Islet precursor cell (in vitro differentiated cells): ENCODE measurements at places on chromosomes 3 and 15.

DNA sequence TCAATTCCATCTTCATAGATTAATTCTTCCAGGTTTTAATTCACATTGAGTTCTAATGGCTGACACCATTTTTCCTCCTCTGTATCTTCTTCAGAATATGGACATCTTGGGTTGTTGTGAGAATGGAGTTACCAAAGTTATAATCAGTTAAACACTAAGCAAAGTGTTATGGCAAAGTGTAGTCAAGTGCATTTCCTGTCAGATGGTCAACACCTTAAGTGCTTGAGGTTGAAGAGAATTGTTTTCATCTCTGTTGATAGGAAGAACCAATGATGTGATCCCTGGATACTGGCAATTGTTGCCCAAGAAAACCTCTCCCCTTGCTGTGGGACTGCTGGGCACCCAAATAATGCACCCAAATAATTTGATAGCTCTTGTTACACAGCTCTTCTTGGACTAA lies 102.6 kb upstream of the SATB1 start:
- no peak for DNase-seq

GRCh38 chr3:13532631-13533030 lies 16.3 kb upstream of the FBLN2 start:
- no peak for DNase-seq

DNA sequence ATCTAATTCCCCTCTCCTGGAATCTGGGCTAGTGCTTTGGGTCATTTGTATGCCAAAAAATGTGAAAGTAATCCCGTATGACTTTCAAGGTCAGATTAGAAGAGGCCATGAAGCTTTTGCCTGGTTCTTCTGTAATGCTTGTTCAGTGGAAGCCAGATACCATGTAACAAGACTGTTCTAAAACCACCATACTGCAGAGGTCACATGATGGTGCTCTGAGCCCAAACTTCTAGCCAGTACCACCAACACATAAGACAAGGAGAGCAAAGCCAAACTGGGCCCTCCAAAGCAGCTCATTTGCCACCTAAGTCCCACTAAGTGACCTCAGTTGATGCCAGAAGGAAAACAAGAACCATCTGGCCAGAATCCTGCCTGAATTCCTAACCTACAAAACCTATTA lies 64.3 kb upstream of the MELTF start:
- DNase-seq, result no peak

- no peak for DNase-seq
These were observed 38.3 kb downstream of the CNTN6 start for GRCh38 chr3:1131166-1131565.

DNA sequence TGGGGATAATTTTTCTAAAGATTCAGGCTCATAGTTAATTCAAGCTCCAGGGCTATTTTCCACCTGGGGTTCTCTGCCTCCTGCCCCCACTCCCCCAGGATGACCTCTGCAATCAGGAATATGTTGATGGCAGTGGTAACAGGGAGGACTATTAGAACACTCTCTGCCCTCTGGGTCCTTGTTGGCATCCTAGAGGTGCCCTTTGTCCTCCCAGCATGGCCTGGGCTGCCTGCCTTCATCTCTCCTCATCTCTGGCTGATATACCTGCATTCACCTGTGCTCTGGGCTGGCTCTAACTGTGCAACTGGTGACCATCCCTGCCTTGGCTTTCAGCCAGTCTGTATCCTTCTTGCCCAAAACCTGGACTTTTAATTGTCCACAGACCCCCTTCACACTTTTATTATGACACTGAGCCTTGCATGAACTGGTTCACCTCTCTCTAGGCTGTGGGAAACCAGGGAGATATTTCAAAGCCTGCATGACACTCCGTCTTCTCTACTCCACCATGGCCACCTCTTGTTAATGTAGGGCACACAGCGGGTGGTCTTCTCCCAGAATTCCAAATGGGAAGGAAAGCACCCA lies 199.8 kb downstream of the THSD4 start:
- no peak for DNase-seq

DNA sequence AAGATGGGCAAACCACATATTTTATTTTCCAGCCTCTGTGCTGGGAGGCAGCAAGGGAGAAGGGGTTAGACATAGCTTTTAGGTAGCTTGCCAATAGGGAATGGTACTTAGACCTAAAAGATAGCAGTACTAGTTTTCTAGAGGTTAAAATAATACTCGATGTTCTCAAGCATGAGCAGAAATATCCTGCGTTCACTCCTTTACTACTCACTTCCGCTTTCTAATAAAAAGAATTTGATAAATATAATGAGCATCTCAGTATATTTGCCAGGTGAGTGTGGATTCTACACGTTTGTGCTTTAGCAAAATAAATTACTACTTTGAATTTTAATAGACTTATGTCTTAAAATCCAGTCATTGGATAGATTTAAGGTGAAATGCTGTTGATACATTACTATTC lies 39.4 kb upstream of the CD47 start:
- DNase-seq, result no peak

DNA sequence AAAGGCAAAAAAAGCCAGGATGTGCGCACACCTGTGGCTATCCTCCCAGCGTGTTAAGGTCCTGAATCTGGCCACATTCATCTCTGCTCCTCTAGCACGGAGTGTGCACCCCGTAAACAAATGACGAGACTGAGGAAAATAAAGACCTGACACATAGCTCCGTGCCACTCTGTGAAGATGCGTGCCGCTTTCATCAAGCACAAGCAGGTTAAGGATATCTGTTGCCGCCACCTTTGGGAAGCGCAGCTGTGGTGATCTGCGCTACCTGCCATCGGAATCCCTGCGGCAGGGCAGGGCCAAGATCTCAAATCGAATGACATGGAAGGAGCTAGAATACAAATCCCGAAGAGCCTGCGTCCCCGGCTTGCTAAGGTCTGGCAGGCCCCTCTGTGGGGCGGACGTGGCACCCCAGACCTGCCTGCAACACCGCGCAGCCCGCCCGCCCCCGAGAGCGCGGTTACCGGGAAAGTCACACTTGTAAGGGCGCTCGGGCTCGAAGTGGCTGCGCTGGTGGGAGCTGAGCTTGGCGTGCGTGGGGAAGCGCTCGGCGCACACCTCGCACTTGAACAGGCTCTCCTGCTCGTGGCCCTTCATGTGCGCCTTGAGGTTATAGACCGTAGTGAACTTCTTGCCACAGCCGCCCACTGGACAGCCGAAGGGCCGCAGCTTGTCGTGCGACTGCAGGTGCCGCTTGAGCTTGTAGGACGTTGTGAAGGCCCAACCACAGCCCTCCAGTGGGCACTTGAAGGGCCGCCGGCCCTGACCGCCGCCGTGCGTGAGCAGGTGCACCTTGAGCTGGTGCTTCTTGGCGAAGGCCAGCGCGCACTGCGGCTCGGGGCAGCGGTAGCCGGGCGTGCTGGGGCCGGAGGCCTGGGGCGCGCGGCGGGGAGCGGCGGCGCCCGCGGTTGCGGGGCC lies 936 bp downstream of the ZXDC start:
- peak; percentile 79 for DNase-seq

DNA sequence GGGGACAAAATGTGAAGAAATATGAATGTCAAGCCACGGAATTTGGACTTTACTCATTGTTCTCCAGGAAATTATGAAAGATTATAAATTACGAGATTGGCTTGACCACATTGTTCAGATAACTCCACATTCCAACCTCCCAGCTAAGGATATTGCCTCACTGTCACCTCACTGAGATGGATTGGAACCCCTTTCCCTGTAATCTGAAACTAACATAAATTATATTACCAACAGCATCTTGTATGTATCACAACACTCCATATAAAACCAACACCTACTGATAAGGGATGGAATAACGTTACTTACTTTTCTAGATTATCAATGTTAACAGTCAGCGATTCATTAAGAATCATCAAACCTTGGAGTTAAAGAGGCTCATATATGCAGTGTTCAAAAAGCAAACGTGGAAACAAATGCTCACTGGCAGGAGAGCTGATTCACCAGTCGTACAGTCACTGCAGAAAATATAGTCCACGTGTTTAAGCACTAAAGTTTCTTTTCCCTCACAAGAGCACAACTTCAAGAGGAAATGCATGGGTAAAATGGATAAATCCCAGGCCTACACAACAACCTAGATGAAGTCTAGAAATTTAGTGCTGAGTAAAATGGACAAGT lies 451.5 kb downstream of the FGF12 start:
- DNase-seq, result no peak
